Fibroblast of mammary gland (primary cell): ENCODE measurements at places on chromosomes 13 and 19.

GRCh38 chr13:21075379-21076249 is 14.2 kb upstream of the LATS2 start:
- peak; percentile 21 for DNase-seq

- no peak for DNase-seq
Observed at GRCh38 chr19:48726556-48726955, 7.0 kb upstream of the MAMSTR start.

DNA sequence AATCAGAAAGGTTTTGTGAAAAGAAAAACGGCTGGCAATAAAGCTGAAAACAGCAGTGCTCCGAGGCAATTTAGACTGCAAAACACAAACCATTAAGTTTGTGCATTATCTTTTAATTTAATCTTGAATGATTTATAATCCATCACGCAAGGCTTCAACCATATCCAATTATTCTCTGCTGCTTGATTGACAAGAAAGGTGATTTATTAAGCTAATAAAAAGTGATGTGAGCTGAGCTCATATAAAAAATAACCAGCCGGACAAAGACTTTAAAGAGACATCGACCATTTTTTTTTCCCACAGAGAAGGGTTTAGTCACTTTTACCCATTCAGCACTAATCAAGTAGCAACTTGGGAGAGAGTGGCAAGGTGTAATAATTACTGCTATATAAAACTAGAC is 33.6 kb downstream of the TSHZ3 start:
- DNase-seq, result no peak

DNA sequence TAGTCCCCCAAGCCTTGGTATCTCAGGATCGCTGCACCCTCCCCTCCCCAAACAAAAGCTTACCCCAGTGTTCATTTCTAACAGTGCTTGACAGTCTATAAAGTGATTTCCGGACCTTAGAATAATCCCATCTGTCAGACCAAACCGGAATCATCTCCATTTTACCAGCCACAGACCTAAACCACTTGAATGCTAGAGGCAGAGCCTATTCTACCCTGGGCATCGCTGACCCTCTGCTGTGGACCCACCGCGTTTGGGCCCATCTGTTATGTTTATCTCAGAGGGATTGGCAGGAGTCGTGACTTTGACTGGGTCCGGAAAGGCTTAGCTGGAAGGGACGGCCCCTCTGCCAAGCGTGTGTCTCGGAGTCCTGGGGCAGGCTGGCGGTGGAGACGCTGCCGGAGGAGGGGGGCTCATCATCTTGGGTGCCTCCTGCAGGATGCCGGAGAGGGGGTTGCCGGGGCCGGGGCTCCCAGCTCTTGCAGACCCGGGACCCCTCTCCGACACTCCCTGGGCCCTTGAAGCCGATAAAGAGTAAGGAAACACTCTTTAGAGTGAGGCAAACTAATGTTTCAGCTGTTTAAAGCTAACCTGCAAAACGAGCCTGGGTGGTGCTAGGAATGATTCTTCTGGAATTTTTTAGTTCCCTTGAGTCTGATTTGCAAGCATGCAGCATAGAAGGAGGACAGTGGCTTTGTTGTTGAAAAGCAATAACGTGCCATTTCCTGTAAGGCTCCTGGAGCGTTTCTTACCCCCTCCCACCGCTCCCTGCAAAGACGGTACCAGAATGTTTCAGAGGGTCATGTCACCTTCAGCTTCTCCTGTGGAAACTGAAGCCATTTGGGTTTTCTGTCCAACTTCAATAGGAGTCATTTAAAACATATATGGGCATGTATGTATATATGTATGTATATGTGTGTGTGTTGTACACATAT is 1.3 kb downstream of the SLC25A42 start:
- DNase-seq, result no peak

- no peak for DNase-seq
Observed at GRCh38 chr13:75612354-75612753, 23.8 kb upstream of the LMO7 start.

DNA sequence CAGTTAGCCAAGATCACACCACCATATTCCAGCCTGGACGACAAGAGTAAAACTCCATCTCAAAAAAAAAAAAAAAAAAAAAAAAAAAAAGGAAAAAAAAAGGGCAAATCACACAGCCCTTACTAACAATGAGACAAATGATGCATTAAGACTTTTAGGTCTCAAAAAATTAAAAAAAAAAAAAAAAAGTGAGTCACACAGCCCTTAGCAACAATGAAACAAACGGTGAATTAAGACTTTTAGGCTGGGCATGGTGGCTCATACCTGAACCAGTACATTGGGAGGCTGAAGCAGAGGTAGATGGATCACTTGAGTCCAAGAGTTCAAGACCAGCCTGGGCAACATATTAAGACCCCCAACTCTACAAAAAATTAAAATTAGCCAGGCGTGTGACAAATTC is 32.4 kb upstream of the EIF3G start:
- DNase-seq, result no peak

DNA sequence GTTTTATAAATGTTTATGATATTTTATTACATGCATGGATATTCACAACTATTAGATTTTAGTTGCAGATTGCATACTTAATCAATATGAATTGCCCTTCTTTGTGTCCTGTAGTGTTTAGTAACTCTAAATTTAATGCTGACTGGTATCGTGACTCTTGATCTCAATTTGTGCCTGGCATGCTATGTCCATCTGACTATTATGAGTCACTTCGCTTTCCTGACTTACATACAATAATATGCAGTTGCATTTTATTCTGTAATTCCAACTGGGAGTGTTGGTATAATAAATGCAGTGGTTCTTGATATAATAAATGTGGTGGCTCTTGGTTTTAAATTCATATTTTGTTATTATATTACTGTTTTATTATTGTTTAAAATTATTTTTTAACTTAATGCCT is 277.5 kb downstream of the LIG4 start:
- no peak for DNase-seq

- peak; percentile 45 for DNase-seq
Observed at GRCh38 chr19:6521718-6522646, 8.8 kb upstream of the TNFSF9 start.

DNA sequence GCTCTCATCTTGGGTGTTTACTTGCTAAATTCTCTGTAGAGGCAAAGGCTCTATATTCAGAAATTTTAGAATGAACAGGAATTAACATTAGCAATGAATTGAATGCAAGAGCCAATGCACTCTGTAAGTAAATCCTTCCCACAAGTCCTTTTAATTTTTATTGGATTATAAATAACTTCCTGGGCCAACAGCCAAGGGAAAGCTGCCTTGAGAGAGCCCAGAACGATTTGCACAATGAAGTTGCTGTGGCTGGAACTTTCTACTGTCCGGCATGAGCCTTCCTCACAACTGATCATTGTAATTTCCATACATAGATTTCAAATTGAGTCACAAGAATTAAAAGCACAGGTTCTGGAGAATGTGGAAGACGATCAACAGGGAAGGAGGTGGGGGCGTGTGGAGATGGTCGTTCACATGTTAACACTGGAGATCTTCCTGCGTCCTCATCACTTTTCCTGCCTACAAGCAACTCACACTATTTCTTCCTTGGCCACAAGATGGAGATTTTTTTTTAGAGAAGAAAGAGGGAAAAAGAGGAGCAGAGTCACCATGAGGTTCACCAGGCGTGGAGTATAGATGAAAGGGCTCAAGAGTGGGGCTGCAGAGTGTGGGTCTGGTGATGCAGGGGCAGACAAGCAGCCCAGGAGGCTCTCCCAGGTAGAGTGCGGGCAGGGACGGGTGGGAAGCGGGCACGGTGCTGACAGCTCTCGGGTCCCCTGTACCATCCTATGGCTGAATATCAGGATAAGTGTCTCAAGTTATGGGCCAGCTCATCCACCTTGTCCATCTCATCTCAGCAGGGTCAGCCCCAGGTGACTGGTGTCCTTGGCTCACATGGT is 110.7 kb downstream of the SOX1 start:
- no peak for DNase-seq
